ENCODE measurements at places on chromosomes 7 and 10.

- no peak for DNase-seq
Observed at GRCh38 chr7:41035794-41036193, 667.1 kb downstream of the INHBA start.

DNA sequence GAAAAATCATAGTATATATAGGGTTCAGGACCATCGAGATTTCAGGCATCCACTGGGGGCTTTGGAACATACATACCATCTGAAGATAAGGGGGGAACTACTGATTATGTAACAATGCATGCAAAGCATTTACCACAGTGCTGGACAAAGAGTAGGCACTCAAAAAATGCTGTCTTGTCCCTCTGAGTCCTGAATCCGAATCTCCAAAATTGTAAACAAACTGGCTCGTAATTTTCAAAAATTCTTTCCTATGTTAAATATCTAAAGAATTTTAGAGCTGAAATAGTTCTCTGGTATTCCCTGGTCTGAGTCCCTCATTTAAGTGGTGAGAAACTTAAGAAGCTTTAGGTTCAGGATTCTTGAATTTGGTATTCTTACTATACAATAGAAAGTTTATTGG lies 167.8 kb upstream of the ASAH2 start:
- no peak for DNase-seq

DNA sequence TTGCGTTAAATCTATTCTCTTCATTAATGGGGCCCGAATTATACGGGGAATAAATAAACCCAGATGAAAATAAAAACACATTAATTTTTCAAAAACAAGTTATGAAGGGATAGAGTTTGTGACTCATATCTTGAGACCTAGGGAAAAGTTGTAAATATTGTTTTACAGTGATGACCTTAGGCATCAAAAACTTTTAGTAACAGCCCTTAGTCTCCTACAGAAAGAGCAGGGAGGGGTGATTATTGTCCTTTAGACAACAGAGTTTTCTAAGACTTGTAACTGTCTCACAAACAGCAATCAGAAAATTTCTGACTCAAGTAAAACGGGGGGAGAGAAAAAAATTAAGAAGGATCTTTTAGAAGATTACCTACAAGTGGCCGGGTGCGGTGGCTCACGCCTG lies 102.7 kb downstream of the COL28A1 start:
- DNase-seq, result no peak

DNA sequence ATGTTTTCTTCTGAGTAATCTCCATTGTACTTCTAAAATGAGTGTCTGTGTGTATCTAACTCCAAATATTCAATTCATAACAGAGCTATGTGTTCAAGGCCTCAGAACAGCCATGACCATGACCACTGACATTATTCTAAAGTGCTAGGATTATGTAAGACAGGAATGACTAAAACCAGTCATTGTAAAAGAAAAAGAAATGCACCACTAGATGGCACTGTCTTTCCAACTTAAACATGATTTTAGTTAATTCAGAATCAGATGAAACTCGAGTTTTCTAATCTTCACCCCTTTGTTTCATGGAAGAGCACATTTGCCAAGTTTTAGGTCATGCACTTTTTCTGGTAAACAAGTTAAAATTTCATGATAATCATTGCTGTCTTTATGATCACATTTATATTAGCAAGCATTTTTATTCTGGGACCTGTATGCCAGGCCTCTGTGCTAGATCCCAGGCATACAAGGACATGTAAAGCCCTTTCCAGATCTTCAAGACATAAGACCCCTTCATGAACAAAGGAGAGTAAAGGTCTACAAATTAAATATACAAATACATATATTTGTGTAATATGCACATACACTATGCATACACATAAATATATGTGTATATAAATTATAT lies 26.1 kb upstream of the RSU1 start:
- peak; percentile 77 for DNase-seq

- no peak for DNase-seq
Observed at GRCh38 chr7:144527051-144527471, 123.6 kb upstream of the NOBOX start.

- DNase-seq, result no peak
Observed at GRCh38 chr7:36464271-36464670, 74.6 kb downstream of the ANLN start.

DNA sequence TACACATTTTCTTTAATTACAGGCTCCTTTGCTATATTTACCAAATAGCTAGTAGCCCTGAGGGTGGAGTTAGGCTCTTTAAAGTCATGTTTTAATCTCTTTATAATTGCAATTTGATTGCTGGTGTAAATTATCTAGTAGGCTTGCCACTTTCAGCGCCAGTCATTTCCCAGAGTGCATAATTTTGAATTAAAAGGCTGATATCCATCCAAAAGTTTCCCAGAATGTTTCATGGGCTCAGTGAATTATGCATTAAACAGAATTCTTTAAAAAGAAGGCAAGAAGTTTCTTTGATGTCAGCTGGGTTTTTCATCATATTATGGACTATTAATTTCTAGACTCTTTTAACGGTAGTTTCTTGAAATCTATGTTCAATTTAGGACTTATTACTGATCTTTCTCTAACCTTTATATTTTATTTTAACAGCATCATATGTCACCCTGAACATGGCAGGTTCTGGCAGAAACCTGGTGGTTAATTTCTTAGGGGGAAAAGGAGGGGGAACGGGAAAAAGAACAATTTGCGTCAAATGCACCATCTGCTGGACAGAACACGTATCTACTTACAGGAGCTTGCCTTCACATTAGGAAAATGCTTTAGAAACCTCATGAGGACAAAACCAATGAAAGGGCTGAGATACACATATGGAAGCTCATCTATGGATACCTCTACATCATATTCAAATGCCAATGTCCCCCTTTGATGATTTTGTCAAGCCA lies 171.1 kb downstream of the GRM3 start:
- no peak for DNase-seq

DNA sequence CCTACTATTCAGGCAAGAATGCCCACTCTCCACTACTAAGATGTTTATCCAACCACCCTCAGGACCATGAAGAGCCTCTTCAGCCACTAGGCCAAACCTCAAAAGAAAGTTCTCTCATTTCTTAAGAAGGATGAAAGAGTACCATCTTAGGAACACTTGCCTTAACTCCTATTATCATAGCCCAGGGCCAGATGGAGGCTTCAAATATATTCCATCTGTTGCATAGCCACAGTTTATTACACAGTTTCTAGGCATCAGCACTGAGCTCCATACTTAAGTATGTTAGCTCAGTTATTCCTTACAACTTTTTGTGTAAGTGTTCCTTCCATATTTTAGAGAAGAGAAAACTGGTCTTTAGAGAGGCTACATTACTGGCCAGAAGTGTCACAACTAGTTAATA lies 37.4 kb upstream of the YAE1 start:
- no peak for DNase-seq

GRCh38 chr7:101554584-101555268 lies 74.4 kb downstream of the MYL10 start:
- no peak for DNase-seq

Data from CD4-positive, alpha-beta T cell treated with Interleukin-12 subunit alpha and Interleukin-12 subunit beta, for 1 hour (primary cell).